Activated T-cell treated with anti-CD3 and anti-CD28 coated beads, Interleukin-2, amount 50 U/mL, for 24 hours (primary cell): ENCODE measurements at places on chromosomes 13 and 19.

DNA sequence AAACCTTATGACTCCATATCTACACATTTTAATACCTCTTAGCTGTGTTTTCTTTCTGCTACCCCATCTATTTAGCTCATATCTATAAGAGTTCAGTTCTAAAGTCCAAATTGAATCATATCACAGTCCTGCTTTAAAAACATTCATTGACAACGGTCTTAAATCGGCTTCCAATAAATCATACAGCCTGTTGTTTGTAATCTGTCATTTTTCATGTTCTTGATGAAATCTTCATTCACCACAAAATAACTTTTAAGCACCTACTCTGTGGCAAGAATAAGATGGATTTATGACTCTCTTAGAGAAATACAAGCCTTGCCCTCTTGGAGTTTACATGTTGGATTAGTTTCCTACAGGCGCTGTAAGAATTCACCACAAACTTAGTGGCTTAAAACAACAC lies 450.9 kb upstream of the GPC6 start:
- DNase-seq, result no peak

GRCh38 chr13:77911751-77912150 lies 6.9 kb downstream of the EDNRB start:
- no peak for DNase-seq

DNA sequence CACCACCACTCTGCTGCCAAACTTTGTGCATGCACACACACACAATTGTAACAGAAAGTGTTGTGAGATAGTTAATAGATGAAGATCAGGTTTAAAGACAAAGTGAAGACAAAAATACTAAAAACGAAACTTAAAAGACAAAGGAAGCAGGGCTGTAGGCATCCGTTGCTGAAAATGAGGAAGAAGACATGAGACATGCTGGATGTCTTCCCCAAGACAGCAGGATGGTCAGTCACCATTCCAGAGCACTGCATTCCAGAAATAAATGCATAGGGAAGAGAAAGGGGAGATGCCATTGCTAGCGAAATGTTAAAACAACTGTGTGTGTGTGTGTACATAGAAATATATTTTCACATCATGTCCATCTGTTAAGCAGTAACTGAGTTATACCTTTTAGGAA lies 520.1 kb downstream of the SUCLA2 start:
- no peak for DNase-seq

DNA sequence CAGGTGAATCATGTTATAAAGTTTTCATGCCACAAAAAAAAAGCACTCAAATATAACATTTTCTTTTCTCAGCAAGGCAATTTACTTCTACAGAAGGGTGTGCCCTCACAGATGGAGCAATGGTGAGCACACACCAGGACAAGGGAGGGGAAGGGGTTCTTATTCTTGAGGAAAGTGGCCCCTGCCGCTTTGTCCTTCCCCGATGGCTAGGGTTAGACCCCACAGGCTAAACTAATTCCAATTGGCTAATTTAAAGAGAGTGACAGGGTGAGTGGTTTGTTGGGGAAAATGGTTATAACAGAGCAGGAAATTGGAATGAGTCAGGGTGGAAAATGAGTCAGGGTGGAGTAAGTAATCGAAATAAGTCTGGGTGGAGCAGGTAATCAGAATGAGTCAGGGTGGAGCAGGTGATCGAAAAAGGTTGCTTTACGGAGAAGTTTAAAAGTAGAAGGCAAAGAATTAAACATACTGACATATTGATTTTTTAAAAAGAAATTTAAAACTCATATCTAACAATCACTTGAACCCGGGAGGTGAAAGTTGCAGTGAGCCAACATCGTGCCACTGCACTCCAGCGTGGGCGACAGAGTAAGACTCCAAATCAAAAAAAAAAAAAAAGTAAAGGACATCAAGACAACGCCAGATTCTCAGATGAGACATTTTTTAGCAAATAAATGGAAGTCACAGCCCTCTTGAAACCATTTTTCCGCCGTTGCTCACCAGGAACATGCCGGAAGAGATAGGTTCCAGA lies 813 bp downstream of the ZNF562 start:
- peak; percentile 74 for DNase-seq

DNA sequence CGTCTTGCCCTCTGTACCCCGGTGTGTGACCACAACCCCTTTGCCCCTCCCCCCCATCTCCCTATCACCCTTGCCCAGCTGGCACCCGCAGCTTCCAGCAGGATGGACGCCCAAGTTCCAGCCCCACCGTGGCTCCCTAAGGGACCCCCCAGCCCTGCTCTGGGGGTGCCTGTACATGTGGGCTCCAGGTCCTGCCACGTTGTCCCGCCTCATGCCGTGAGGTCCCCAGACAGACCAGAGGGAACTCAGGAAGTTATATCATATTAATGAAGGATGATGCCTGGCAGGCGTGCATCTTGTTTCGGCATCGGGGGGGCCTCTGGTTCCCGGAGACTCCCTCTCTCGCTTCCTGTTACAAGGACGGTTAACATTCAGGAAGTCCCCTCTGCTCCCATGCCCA lies 1.6 kb upstream of the PTGIR start:
- DNase-seq, result no peak

DNA sequence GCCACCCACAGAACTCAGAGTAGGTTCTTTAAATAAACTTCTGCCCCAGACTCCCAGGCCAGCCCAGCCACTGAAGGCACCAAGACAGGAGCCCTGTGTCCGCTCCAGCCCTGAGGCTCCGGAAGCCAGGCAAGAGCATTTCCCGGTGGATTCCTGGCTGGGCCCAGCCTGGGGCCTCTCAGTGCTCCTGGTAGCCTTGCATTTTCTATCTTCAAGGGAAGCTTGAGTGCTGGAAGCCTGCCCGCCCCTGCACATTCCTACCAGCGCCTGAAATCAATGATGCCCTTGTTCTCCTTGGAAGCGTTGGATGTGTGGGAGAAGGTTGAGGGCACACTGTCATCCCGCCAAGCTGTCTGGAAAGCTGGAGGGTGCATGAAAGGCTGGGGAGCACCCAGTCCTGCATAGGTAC lies 70.3 kb downstream of the ALOX5AP start:
- DNase-seq, result no peak

GRCh38 chr13:106374631-106375030 lies 160.8 kb downstream of the EFNB2 start:
- no peak for DNase-seq
